ENCODE measurements at places on chromosomes 7 and 10. TPM values are rescaled to one million over a fixed set of nuclear protein-coding genes. Genes with fewer than 3 reads are reported as not detected.

- DNase-seq, result peak; percentile 33
Observed at GRCh38 chr10:64574371-64574770, 1053.2 kb downstream of the REEP3 start.

DNA sequence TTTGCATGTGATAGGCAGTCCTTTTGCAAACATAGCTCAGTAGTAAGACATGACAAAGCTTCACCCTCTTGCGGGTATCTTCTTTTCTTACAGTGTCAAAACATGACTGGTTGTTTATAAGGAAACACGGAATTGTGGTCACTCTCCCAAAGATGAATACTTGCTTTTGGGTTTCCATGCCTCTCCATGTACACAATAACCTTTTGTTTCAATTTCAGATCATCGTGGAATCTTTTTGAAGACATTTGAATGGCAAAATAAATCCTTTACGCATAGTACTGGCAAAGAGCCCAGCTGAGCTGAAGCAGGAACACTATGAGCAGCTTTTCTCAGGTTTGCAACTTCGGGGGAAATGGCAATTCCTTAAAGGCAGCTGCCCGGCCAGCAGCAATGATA is 156.8 kb upstream of the FRMD4A start:
- no peak for DNase-seq

FBXO24 gene
- total RNA-seq, result 1.8 TPM

- no peak for DNase-seq
Observed at GRCh38 chr10:95422233-95422632, 131.4 kb upstream of the PDLIM1 start.

GRCh38 chr7:641269-641671 is 85.2 kb upstream of the DNAAF5 start:
- no peak for DNase-seq

- peak; percentile 15 for DNase-seq
Observed at GRCh38 chr7:132436121-132436520, 140.1 kb downstream of the PLXNA4 start.

GRCh38 chr10:31709476-31709875 is 219.2 kb downstream of the ARHGAP12 start:
- DNase-seq, result no peak

CYP2C18 gene
- not detected for total RNA-seq

ACBD7 gene
- total RNA-seq, result not detected

DNA sequence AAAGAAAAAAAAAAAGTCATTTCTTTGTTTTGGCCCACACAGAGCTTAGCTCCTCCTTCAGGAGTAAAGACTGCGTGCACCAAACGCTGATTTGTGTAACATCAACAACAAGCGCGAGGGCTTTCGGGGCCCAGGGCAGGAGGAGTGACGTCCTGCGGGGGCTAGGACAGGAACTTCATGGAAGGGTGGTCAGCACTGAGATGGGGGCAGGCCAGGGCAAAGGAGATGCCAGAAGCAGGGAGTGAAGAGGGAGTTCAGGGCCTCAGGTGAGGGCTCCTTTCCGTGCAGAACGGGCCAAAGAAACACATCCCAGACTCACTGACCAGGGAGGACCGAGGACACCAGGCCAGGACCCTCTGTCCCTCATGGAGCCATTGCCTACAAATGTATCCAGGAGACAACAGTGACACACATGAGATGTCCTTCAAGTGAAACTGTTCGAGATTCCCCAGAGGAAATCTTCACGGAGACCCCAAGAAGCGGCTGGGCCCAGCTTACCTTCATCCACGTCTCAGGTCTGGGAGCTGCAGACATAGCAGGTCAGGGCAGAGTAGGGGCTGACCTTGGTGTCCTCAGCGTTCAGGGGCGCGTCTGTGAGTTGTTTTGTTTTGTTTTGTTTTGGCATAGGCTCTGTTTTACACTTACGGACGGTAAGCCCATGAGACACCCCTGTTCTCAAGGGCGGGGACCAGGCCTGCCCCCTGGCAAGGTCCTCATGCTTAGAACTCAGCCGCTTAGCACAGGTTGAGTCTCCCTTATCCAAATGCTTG is 30.4 kb upstream of the SHH start:
- no peak for DNase-seq

ADAM8 gene
- 4.6 TPM for total RNA-seq

- DNase-seq, result no peak
Observed at GRCh38 chr10:129332476-129332875, 134.6 kb upstream of the MGMT start.

- no peak for DNase-seq
Observed at GRCh38 chr7:17333221-17333620, 34.8 kb downstream of the AHR start.

DNA sequence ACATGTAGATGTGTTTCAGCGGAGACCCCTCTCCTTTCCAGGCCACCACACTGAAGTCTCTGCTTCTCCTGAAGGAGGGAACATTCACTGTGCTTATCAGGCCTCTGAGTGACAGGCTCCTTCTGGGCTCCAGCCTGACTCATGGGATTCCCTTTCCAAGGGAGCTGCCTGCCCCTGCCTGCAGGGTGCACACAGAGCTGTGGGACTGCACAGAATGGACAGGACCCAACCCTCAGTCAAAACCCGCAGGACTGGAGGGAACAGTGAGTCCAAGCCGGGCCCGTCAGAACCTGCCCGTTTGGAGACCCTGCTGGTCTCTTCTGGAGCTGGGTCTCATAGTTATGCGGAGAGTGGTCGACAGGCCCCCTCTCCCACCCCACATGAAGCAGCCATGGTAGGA is 32.6 kb downstream of the PLAC9 start:
- no peak for DNase-seq

POLR2J2 gene
- total RNA-seq, result 4.2 TPM

DRGX gene
- not detected for total RNA-seq

GRCh38 chr7:4123823-4124222 is 558.3 kb upstream of the FOXK1 start:
- DNase-seq, result no peak
